Eye (tissue), 1 donor: ENCODE measurements at places on chromosomes 3 and 15.

DNA sequence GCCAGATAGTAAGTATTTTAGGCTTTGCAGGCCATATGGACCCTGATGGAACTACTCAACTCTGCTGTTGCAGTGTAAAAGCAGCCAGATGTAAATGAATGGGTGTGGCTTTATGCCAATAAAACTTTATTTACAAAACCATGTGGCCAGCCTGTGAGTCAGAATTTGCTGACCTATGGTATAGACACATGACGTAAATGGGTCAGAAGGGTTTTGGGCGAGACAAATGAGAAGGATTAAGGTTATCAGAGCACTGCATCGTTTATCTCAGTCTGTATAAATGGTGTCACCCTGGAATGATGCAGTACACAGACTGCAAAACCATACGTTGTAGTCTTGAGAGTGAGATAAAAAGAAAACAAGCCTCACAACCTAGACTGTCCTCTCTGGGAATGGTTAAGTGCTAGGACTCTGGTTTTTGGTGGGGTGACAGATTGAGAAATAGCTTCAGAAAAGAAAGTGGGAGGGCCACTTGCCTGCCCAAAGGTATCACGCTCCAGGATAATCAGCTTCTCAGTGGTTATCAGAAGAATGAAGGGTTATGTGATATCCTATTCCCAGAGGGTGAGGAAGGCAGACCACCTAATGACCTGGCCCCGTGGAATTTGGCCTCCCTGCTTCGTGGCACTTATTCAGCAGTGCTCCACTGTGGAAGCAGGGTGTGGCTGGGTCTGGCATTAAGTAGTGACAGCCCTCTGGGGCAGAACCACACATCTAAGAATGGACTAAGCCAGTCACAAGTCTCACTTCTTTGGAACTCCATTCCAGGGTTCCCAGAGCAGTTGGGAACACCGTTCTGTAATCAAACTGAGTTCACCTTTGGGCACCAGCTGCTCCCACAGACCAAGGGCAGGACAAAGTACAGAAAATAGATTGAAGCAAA, 46.1 kb downstream of the ABHD5 start:
- no peak for DNase-seq

DNA sequence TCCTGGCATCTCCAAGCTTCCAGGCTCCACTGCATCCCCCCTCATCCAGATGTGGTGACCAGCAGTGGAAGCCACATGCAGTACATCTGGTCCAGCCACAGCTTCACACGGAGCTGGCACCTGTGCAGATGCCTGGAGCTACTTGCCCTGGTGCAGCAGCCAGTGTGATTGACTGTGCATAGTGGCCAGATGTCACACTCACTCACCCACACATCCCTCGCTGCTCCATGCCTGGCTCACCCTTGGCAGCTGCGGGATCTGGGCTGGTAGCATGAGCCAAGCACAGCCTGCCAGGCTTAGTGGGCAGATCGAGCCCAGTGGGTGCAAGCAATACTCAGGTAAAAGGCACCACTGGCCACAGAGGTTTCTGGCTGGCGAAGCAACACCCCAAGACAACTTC, 398.0 kb upstream of the CNTN4 start:
- DNase-seq = no peak

DNA sequence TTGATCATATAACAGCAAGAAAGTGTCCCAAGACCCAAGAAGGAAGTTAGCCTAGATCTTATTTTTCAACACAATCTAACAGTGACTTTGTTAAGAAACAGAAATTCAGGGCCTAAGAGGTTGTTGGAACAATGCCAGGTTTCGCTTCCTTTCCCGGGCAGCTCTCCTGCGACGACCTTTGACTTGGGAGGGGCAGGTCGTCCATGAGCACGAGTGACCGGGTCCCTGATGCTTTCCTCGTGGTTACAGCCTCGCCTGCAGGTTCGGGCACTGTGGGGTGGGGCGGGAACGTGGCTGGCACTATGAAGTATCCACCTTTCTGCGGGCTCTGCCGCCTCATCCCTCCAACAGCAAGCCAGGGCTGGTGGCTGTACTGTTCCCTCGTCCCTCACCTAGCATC, 90.1 kb upstream of the RGMA start:
- no peak for DNase-seq

DNA sequence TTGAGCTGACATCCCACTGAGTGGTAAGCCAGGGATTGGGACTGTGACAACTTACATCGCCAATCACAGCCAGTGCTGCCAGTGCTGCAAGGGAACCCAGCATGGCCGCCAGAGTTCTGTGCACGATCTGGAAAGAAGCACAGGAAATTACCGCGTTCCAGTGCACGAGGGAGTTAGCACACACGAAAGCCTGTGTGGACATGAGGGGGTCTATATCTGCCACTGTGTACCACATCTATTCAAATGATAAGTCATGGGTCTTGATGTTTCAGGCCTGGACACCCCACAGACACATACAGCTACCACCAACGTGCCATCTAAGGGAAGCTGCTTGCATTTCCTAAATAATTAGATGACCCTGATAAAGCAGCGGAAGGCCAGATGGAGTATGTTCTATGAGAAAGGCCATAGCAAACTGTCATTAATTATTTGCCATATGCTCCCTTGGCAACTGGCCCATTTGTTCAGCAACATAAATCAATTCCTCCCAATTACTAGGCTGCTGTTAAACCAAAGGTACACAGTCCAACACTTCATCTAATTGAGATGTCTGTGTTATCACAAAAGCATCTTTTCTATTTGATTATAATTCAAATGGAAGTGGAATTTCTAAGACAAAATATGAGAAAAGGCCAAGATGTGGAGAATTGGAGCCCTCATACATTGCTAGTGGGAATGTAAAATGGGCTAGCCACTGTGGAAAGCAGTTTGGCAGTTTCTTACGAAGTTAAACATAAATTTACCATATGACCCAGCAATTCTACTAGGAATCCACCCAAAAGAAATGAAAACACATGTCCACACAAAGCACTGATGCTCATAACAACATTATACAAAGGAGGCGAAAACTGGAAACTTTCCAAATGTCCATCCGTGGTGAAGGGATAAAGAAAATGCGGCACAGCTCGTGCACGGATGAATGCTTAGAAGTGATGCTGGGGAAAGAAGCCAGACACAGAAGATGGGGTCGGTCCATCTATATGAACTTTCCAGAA, 108.3 kb downstream of the OCA2 start:
- peak; percentile 86 for DNase-seq

- DNase-seq = no peak
Measured at GRCh38 chr3:123340336-123340735, 108.6 kb downstream of the ADCY5 start.

DNA sequence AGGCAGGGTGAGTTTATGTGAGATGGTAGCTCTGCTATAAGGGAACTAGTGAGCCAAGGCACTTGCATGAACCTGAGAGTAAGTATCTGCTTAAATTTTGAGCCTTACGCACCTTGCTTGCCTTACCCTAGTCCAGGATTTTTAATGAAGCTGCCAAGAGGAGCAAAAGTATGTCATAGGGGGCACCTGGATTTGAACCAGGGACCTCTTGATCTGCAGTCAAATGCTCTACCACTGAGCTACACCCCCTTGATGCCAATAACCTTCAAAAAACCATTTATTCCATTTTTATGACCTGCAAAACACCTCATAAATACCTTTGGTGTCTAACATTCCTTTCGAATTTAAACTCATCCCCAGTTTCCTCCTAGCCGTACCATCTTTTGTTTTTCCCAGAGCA, 88.3 kb upstream of the ACP3 start:
- no peak for DNase-seq

- no peak for DNase-seq
Measured at GRCh38 chr3:150453353-150453752, 45.3 kb downstream of the TSC22D2 start.

DNA sequence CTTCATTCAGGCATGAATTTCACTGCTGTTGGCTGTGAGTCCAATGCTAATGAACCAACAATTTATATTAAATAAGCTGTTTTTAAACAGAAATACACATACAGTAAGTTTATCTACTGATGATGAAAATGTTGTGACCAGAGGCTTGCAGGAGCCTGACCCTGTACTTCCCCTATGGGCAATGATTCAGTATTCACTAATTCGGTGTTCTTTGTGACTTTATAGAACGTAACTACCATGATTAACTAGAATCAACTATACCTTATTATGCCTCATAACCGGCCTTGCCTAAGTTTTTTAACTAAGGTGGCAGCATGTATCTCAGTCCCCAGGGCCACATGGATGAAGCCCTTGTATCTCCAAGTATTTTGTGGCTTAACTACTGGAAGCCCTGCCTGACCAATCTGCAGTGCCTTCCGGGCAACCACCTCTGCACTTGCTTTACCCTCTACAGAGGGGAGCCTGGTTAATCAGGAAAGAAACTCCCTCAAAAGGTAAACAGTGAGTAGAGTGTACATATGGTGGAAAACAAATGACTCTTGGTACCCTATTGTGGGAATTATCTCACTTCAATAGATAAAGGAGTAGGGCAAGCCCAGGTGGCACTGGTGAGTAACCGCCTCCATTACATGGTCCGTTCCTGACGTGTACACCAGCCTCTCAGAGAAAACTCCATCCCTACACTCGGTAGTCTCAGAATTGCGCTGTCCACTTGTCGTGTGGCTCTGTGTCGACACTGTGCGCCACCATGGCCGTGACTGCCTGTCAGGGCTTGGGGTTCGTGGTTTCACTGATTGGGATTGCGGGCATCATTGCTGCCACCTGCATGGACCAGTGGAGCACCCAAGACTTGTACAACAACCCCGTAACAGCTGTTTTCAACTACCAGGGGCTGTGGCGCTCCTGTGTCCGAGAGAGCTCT, 11.6 kb upstream of the CLDN18 start:
- no peak for DNase-seq

GRCh38 chr15:22895465-22896190, 57.2 kb downstream of the NIPA2 start:
- DNase-seq = no peak

GRCh38 chr3:115710799-115711198, 87.5 kb downstream of the GAP43 start:
- DNase-seq = no peak

DNA sequence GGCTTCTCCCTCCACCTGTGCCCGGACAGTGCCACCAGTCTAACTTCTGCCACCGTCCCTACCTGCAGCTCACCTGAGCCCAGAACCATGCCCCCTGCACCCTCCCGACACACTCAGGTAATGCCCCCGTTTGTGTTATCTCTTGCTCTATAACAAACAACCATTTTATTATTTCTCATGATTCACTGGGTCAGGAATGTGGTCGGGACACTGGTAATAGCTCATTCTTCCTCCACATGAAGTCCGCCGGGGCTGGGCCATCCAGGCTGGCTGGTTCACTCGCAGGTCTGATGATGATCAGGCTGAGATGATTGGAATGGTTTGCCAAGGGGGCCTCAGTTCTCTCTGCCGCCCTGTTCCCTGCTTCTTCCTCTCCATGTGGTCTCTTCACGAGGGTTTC, 20.3 kb upstream of the NR2E3 start:
- DNase-seq = no peak

- DNase-seq = no peak
Measured at GRCh38 chr15:57152133-57152532, 224.2 kb upstream of the CGNL1 start.

DNA sequence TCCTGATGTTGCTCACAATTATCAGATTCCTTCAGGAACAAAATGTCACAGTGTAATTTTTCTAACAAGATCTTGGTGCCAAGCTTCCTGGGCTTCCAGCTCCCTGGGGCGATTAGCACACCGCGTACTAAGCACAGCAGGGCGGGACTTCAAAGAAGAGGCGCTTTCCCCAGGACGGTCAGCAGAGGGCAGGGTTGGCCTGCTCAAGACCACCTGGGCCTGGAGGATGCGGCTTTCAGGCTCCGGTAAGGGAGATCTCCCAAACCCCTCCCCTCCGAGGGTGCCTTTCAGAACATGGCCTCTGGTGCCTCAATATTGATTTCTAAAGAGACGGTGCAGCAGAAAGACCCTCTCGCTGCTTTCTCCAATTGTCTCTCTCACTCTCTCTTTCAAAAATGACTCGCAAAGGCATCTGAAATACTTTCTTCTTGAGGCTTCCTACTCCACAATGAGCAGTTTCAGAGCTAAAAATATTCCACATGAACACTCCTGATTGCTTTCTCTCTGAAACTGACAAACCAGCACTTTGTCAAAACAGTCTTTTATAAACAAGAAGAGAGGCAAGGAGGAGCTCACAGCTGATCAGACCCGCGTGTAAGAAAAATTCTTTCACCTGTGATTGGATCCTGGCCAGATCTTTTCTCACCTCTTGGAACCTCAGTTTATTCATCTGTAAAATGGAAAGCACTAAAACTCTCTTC, 154.0 kb downstream of the ADAMTS9 start:
- peak; percentile 96 for DNase-seq

GRCh38 chr15:99487337-99487730, 78.5 kb upstream of the MEF2A start:
- no peak for DNase-seq

DNA sequence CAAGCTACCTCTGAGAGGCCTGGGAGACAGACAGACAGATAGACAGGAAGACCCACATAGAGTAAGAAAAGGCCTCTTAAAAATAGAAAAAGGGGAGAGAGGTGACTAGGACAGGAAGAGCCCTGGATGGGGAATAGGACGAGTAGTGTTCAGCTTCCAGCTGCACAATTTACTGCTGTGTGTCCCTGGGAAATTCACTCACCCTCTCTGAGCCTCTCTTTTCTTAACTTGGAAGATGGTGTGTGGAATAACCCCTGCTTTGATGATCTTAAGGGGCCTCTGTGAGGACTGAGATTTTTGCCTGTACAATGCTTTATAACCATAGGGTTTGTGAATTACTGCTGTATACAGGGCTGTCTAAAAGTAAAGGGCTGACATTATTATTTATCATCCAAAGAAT, 37.5 kb downstream of the FEM1B start:
- no peak for DNase-seq

DNA sequence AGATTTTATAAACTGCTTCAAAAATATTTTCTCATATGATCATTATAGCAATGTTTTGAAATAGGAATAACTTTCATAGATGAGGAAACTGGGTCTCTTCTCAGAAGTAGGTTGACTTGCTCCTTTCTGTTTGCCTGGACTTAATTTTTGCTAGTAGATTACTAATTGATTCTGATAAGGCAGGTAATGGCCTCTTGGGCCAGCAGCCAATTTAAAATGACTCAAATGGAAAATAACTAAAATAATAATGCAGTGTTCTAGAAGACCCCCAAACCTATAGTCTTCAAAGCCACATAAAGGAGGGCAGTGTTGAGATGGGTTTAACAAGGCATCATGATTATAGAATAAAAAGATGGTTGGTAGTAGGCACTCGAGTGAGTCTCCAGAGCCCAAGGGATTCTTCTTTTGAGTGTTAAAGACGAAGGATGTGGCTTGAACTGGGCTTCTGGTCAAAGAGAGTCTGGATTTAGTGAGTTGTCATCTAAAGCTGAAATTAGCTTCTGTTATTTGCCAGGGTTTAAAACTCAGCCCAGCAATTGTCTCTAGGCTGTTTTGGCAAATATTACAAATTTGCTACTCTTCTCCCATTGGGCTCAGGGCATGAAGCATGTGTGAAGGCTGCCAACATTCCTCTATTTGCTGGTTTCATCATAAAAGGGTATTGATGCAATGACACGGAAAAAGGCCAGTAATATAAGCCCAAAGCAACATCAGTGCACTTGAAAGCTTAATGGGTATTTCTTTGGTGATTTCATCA, 297.1 kb upstream of the MEIS2 start:
- no peak for DNase-seq
